Activated naive CD4-positive, alpha-beta T cell treated with anti-CD3 and anti-CD28 coated beads, Interleukin-2, amount 50 U/mL, for 16 hours (primary cell): ENCODE measurements at places on chromosomes 2 and 18.

GRCh38 chr2:204036706-204037105 lies 100.1 kb downstream of the ICOS start:
- no peak for DNase-seq

GRCh38 chr2:15630121-15630977 lies 38.7 kb downstream of the DDX1 start:
- no peak for DNase-seq

GRCh38 chr2:120298173-120298835 lies 45.7 kb downstream of the RALB start:
- no peak for DNase-seq

- no peak for DNase-seq
Measured at GRCh38 chr2:103167599-103167998, 405.8 kb downstream of the TMEM182 start.

DNA sequence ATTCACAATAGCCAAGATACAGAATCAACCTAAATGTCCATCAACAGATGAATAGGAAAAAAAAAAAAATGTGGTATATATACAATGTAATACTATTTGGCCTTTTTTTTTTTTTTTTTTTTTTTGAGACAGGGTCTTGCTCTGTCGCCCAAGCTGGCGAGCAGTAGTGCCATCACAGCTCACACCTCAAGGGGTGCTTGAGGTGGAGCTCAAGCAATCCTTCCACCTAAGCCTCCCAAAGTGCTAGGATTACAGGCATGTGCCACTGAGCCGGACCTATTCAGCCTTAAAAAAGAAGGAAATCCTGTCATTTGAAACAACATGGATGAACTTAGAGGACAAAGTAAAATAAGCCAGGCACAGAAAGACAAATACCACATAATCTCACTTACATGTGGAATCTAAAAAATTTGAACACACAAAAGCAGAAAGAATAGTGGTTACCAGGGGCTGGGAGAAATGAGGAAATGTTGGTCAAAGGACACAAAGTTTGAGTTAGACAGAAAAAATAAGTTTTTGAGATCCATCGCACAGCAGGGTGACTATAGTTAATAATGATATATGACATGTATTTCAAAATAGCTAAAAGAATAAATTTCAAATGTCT lies 26.0 kb downstream of the TLK1 start:
- DNase-seq, result no peak

- no peak for DNase-seq
Measured at GRCh38 chr2:143792602-143793001, 663.4 kb downstream of the ARHGAP15 start.

DNA sequence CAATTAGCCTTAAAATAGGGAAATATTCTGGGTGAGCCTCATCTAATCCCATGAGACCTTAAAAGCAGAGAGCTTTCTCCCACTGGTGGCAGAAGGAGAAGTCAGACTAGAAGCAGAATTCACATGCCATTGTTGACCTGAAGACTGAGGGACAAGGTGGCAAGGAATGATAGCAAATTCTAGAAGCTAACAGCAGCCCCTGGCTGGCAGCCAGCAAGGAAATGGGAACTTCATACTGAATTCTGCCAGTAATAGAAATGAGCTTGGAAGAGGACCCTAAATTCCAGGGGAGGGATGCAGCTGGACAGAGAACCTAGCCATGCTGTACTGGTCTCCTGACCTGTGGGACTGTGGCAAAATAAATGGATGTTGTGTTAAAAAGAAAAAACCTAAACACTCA lies 19.5 kb downstream of the B3GNT7 start:
- no peak for DNase-seq

DNA sequence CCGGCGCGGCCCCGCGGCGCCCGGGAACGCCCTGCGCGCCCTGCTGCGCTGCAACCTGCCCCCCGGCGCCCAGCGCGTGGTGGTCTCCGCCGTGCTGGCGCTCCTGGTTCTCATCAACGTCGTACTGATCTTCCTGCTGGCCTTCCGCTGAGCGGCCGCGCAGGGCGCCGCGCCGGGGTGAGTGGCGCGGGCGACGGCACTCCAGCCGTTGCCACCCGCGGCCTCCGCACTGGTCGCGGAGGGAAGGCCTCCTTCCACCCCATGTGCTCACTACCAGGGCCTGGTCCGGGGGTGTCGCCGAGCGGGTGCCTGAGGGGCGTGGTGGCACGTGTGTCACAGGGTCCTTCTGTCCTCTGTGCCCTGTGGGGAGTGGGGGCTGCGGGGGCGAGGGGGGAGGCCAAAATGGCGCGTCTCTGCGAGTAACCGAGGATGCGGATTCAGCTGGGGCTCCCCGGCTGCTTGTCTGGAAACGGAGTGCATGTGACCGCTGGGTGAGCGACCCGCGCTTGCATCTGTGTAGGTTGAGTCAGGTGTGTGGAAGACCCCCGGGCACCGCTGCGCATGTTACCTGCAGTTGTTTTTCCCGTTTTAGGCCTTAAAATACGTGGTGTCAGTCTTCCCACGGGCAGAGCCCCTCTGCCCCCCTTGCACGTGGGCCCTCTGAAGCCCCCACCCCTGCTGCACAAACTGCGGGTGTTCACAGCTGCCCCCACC lies 58.0 kb downstream of the FAM168B start:
- no peak for DNase-seq

DNA sequence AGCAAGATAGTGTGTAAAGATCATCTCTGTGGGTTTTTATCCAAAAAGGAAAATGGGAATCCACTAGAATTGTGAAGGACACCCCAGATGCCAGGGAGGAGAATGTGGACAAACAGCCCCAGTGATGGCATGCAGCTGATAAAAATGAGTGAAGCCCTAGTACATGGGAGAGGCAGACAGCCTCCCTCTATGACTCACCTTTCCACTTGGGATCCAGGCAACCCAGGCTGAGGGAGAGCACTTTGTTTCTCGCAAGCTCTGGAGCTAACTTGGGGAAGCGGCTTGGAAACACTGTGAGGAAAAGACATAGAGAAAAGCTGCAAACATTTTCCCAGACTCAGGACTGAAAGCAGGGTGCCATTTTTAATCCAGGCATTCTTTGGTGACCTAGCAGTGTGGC lies 5.3 kb upstream of the FLACC1 start:
- DNase-seq, result no peak

DNA sequence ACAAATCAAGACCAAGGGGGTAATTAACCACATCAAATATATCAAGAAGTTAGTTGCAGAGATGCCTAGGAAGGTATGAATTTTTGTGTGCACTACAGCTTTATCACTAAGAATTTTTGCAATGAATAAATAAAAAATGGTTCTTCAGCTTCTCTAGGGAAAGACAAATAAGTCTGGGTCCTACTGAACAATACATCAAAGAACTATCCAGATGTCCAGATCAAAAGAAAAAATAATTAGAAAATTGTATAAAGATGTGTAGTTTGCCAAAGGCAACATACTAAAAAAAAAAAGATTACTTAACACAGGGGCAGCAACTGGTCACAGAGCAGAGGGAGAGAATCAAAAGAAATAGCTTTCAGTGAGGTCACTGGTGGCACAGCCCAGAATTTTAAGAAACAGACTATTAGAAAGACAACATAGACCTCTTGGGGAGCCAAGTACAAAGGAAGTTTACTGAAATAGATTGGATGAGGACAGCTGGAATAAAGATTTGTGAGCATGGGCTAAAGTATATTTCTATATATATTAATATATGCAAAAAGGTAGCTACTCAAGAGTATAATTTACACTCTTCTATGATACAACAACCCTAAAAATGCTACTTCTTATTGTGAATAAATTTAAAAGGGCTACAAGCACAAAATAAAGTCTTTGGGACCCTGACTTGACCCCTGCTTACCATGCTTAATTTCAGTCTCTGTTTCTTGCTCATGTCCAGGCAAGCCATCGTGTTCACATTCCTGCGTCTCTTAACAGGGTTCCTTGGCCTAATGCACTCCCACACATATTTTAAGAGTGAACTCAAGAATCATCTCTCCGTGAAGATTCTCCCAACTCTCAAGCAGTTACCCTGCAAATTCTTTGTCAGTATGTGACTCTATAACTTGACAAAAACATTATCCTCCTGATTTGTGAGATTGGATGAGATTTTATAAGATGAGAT lies 99.0 kb upstream of the GRB14 start:
- DNase-seq, result no peak

- no peak for DNase-seq
Measured at GRCh38 chr2:118290411-118291250, 202.4 kb downstream of the INSIG2 start.

DNA sequence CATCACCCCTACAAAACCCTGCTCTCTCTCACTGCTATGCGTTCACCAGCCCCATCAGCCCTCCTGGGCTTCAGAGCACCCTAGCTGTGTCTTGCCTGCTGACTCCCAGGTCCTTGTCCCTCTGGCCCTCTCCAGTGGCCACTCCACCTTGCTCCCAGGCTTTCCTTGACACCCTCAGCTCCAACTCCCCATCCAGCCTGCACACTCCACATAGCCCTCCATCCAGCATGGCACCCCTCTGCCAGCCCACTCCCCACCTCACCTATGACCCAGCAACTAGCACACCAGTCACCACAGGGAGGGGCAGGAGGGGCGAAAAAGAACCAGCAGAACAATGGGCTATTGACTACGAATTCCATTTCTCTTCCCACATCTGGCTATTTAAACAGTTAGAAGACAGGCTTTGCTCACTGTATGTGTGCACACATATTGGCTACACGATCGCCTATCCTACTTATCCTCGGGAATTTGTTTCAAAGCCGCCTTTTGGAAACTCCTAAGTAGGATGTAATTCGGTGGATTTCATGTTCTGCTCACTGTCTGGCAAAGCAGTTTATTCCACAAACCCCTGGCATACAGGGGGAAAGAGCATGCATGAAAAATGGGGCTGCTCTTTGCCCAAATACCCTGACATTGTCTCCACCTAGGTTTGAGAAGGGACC lies 195.3 kb downstream of the SMAD2 start:
- no peak for DNase-seq

DNA sequence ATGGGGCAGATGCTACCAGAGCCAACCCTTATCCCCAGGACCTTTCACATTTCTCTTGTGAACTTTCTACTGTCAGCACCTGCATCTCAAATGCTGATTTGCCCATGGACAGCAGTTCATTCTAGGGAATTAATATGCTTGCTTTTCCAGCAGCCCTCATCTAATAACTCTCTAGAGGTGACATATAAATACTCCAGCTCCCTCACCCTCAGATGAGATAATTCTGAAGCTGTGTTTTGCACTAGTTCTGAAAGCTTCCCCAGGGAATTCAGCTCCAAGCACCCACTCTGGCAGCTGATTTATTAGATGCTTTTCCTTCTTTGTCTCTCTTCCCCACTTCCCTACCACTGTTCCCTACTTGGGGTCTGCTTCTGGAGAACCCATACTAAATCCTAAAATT lies 62.1 kb downstream of the PLCL1 start:
- DNase-seq, result no peak

GRCh38 chr2:191927991-191928390 lies 81.1 kb upstream of the CAVIN2 start:
- DNase-seq, result no peak

- DNase-seq, result peak; percentile 58
Measured at GRCh38 chr18:58687871-58688308, 16.6 kb downstream of the MALT1 start.

DNA sequence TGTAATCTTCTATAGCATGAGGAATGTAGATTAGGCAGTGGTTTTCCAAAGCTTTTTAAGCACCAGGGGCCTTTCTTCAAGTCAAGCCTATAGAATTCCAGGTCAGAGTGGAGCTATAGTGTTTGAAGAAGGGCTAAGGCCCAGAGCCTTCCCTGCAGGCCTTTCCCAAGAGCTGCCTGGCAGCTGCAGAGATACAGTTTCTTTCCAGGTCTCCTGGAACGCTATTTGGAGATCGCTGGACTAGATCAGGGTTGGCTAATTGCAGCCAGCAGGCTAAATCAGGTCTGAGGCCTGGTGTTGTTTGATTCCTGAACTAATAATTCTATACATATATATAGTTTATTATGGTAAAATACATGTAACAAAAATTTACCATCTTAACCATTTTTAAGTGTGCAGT lies 319.0 kb upstream of the SPRED2 start:
- no peak for DNase-seq

- no peak for DNase-seq
Measured at GRCh38 chr2:71793926-71794325, 340.6 kb downstream of the DYSF start.

- DNase-seq, result no peak
Measured at GRCh38 chr18:54983041-54983686, 23.9 kb upstream of the CCDC68 start.

DNA sequence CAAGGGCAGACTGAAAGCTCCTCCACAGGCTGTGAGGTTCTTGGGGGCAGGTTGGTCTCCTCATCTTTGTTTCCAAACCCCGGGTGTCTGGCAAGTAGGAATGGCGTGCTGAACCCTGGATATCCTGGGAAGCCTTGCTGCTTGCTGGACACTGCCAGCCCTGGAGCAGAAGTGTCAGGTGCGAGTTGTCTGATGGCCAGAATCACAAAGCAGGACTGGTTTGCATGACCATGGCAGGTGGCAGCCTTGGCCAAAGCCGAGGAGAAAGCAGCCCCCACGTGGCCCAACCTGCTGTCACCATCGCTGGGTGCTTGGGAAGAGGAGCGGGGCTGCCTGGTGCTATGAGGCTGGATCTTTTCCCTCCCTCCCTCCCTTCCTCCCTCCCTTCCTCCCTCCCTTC lies 309.5 kb upstream of the HS6ST1 start:
- no peak for DNase-seq

- DNase-seq, result no peak
Measured at GRCh38 chr2:224885836-224886547, 156.3 kb downstream of the DOCK10 start.

- DNase-seq, result no peak
Measured at GRCh38 chr2:201959626-201960025, 74.0 kb upstream of the FZD7 start.

- DNase-seq, result no peak
Measured at GRCh38 chr2:195810340-195811098, 153.5 kb downstream of the SLC39A10 start.

- DNase-seq, result no peak
Measured at GRCh38 chr2:134491771-134492441, 226.9 kb downstream of the TMEM163 start.

DNA sequence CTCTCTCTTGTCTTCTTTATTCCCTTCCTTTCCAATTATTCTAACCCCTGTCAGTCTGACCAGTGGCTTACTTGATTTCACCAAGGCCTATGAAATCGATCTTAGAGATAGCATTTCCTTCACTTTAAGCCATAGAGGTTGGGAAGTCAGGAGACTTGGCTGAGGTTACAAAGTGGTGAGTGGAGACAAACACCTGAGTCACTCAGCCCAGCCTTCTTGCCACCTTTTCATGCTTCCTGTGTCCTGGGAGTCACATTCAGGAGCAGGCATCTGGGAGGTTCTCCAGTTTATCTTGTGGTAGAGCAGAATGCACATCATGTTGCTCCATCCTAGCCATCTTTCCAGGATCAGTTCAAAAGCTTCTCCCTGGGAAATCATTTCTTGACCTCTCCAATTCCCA lies 59.1 kb downstream of the VSNL1 start:
- no peak for DNase-seq
